ENCODE measurements at places on chromosomes 6 and 20.

- DNase-seq = no peak
Measured at GRCh38 chr20:62666736-62667529, 24.6 kb downstream of the SLCO4A1 start.

DNA sequence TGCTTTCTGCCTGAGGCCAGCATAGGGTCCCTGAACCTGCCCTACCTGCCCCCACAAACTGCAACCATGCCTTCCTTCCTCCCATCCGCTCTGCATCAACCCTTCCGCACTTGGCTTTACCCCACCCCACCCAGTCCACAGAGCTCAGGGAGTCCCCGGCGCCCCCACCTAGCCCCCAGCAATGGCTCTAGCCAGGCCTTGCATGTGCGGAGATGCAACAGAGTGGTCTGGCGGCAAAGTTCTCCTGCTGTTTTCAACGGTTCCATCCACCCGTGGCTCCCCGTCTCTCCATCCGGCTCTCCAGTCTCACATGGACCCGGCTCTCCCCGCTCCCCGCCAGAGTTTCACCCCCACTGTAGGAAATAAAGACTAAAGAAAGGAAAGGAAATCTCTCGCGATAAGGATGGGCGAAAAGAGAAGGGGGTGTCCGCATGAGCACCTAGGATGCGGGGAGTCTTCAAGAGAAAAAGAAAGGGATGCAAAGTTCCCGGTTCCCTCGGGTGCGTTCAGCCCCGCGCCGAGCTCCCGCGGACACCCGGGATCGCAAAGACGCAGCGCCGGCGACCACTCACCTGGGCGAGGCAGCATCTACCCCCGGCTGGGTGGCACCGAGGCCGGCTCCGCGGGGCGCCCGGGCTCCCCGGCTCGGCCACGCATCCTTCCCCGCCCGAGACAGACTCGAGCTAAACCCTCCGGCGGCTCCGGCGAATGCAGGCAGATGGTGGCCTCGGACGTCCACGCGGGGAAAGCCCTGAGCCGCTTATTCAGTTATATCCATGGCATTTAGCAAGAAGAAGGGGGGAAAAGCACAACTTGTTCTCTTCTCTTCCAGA lies 579 bp downstream of the LRFN2 start:
- no peak for DNase-seq

- DNase-seq = no peak
Measured at GRCh38 chr20:59733351-59733750, 129.0 kb downstream of the PHACTR3 start.

DNA sequence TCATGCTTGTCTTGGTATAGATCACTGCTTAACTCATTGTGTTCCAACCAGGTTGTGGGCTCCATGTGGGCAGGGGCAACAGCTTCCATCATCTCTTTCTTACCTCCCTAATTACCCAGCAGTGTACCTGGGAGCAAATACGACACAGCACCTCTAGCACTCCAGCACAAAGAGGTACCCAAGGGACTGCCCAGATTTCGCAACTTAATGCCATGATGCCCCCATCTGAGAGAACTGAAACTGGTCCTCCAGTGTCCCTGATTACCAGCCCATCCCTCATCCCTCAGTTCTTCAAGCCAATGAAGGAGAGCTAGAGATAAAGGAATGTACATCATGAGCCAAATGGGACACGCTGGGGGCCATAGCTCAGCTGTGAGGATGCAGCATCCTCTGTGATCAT lies 41.9 kb upstream of the MDGA1 start:
- no peak for DNase-seq

- no peak for DNase-seq
Measured at GRCh38 chr20:46827718-46828458, 66.8 kb upstream of the EYA2 start.

GRCh38 chr6:113903666-113904330 lies 46.7 kb downstream of the MARCKS start:
- no peak for DNase-seq

DNA sequence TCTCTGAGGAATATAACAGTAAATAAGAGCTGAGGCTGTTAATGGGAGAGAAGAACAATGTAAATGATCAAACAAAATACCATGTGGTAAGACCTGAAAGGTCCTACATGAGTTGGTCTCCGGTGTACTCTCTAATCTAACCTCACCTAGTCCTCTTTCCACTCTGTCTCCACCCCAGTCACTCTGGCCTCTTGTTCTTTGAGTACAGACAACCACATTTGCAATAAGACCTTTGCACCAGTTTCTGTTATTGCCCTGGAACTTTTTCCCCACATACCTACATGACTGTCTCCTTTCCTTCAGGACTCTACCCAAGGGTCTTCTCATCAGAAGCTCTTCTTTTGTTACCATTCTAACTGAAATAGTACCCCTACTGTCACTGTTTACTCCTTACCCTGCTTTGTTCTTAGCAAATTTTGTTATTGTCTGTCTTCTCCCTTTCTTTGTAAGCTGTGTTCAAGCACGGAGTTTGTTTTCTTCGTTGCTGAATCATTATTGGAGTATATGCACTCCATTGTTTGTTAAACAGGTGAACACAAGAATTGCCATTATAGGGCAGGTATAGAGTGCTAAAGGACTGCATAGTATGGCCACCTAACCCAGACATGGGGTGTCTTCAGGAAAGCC lies 37.3 kb downstream of the MAPK14 start:
- DNase-seq = no peak

DNA sequence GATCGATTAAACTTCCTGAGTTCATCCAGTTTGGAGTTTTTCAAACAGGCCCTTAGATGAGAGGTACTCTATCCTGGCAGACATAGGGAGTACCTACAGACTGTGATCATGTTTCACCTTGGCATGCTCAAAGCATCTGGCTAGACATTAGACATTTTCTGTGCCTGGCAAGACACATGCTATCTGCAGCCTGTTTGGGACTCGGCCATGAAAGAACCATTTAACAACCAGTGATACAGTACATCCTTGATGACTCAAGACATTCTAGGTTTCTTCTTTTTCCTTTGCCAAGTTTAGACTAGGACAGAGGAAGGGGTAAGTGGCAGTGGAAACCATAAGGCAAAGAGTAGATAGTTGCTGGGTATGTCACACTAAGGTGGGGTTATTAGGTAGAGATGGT lies 15.4 kb upstream of the PAQR8 start:
- no peak for DNase-seq

DNA sequence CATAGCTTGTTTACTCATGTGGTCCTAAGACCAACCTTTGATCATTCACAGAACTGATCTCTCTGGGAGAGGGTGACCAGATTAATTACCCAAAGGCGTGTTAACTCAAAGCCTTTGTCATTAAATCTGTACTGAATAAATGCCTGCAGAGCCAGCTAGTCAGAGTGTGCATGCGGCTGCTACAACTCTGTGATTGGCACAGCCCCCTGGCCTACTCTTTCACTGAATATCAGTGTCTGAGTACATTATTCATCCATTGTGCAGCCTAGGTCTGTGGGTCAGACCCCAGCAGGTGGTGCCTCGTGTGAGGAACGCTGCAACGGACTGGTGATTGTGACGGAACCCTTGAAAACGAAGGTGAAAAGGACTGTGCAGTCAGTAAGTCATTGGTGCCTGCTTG lies 663.6 kb downstream of the PHF3 start:
- no peak for DNase-seq

- no peak for DNase-seq
Measured at GRCh38 chr6:167965592-167966539, 31.6 kb upstream of the KIF25 start.

GRCh38 chr6:73309535-73309784 lies 44.6 kb downstream of the DPPA5 start:
- no peak for DNase-seq

DNA sequence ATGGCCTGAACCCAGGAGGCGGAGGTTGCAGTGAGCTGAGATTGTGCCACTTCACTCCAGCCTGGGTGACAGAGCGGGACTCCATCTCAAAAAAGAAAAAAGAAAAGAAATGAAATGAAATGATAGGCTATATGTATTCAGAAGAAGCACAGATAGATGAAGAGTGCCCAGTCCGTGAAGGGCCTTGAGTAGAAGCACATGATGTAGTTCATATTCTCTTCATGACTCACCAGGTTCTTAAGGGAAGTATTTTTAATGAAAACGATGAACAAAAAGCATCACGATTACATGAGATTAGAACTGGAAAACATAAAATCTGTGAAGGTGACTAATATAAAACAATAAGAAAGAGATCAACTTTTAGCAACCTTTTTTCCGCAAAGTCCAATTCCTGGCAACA lies 29.8 kb downstream of the TPD52L1 start:
- no peak for DNase-seq

DNA sequence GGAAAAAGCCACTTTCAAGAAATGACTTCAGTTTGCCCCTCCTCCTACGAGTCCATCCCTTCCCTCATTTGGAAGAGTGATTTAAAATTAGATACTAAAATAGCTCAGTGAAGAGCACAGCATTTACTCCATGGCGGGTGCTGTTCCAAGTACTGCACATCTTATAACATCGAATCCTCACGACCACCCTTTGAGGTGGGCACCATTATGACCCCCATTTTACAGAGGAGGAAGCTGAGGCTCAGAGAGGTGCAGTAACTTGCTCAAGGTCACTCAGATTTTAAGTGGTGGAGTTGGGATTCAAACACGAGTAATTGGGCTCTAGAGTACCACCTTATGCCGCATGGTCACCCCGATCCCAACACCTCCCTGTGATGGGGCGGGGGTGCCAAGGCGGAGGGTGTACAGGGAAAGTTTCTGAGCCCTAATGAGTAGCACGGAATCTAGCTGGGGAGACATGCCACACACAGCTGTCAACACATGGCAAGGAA lies 25.5 kb downstream of the TTBK1 start:
- DNase-seq = no peak
